ENCODE measurements at places on chromosomes 7 and 10.

DNA sequence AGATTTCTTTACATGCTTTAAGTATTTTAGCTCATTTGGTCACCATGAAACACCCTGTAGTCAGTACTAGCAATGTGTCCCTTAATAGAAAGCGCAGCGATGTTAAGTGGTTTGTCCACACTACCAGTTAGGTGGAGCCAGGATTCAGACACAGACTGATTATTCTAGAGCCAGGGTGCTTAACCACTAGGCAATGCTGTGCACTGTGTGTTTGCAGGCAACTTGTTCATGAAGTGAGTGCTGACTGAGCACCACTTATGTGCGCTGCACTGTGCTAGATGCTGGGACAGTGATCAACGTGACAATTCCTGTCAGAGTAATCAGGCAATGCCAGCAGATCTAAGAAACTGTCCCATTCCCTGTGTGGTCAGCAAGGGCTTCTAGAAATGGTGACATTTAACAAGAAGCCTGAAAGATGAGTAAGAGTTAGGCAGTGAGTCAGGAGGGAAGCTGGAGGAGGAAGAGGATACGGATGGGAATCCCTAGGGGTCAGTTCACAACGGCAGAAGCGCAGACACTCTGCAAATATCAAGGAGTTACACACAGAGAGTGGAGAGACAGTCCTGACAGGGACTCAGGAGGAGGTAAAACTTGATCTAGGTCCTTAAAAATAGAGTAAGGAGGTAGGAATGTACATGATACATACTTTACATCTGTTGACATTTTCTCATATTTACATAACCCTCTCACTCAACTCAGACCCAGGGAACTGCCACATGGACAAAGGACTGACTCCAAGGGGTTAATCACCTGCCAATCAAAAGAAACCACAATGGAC, 69.7 kb upstream of the EGR2 start:
- DNase-seq, result peak; percentile 10

GRCh38 chr7:130113887-130114286, 43.6 kb downstream of the KLHDC10 start:
- DNase-seq, result no peak

DNA sequence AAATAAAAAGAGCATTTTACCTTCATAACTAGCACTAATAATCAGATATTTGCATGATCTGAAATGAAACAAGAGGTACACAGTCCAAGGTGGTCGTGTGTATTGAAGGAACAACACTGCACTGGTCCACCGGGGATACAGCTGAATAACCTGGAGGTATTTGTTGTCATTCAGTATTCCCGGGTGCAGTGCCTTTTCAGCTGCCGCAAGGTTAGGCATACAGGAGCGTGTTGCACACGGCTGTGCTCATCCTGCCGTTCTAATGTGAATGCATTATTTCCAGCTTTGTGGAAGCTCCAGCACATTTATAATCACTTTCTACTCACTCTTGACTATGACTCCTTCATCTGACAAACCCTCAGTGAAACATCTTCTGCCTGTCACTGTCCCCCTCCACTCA, 377.8 kb downstream of the GFRA1 start:
- no peak for DNase-seq

GRCh38 chr10:124074501-124075109, 18.8 kb downstream of the CHST15 start:
- no peak for DNase-seq

DNA sequence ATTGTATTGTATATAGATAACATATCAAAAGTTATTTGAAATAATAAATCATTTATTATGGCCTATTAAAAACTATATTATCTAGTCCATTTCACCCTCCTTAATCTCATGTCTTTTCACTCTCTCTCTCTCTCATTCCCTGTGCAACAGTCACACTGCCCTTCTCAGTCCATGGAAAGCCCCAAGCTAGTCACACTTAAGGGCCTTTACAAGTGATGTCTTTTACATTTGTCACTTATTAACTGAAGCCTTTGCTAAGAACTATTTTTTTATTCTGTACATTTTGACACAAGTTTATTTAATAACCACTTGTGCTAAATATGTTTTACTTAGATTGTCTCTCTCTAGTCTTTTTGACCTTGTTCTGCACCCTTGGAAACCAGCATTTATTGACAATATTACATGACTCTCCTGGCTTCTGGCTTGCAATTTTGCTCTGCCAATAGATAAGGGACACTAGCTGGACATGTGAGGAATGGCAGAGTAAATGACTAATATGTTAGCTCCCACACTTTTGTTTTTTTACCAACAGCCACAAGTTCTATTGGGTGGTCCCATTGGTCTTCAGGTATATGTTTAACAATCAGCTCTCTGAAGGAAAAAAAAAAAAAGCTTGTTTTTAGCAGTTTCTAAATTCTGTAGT, 706.8 kb upstream of the POT1 start:
- DNase-seq, result no peak

- no peak for DNase-seq
These were observed 516.7 kb upstream of the MGMT start for GRCh38 chr10:128950159-128950915.

DNA sequence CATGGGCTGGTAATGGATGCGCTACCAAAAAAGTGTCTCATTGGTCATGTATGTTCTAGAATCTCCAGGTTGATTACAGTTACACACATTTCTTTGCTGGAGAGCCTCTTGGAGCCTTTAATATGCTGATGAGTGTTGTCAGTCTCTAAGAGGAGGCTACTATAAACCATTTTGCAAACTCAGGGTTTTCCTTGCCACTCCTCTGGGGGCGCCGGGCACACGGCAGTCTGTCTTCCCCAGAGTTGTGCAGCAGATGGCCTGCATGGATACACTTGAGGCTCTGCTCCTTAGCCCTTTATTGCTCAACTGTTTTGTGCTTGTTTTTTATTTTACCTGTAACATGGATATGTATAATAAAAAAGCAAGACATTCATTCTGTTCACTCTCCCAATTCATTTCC, 196.5 kb downstream of the ACTR3B start:
- no peak for DNase-seq

DNA sequence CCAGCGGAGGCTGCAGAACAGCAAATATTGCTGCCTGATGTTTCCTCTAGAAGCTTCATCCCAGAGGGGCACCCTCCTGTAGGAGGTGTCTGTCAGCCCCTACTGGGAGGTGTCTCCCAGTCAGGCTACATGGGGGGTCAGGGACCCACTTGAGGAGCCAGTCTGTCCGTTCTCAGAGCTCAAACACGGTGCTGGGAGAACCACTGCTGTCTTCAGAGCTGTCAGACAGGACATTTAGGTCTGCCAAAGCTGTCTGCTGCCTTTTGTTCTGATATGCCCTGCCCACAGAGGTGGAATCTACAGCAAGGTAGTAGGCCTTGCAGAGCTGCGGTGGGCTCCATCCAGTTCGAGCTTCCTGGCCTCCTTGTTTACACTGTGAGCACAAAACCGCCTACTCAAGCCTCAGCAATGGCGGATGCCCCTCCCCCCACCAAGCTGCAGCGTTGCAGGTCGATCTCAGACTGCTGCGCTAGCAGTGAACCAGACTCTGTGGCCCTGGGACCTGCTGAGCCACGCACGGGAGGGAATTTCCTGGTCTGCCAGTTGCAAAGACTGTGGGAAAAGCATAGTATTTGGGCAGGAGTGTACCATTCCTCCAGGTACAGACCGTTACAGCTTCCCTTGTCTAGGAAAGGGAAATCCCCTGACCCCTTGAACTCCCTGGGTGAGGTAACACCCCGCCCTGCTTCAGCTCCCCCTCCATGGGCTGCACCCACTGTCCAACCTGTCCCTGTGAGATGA, 17.7 kb upstream of the MINDY3 start:
- no peak for DNase-seq

- DNase-seq, result no peak
These were observed 13.9 kb upstream of the SH2D4B start for GRCh38 chr10:80523773-80524172.

DNA sequence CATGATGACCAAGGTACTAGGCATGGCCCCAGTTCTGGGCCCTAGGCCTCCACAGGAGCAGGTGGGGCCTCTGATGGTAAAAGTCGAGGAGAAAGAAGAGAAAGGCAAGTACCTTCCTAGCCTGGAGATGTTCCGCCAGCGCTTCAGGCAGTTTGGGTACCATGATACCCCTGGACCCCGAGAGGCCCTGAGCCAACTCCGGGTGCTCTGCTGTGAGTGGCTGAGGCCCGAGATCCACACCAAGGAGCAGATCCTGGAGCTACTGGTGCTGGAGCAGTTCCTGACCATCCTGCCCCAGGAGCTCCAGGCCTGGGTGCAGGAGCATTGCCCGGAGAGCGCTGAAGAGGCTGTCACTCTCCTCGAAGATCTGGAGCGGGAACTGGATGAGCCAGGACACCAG, 7.4 kb downstream of the ZSCAN21 start:
- DNase-seq, result no peak

GRCh38 chr7:131521651-131522163, 34.7 kb downstream of the PODXL start:
- no peak for DNase-seq

DNA sequence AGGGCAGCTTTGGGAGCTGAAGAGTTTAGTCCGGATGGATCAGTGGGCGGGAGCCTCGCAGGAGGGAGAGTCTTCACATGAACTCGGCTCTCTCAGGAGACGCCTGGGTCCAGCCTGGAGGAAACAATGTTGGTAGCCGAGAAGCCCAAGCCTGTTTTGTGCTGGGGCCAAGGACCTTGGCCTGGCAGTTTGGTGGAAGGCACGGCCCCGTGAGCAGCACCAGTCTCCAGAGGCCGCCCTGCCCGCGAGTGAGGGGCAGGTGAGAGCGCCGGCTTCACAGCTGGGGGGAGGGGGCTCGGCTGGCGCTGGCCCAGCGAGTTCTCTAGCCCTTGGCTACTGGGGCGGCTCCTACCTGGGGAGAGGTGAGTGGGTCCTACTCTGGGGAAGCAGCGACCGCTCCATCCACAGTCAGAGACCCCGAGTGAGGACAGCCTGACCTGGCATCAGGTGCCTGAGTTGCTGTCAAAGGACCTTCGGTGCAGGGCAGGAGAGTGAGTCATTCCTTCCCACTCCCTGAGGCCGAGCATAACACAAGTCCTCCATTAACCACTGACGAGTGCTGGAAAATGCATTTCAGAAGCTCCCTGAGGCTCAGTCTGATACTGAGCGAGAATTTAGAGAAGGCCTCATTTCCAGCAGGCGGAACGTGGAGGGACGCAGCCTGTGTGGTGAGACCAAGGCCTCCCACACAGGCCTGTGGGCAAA, 89.3 kb upstream of the DIP2C start:
- DNase-seq, result peak; percentile 15

GRCh38 chr10:43816351-43817321, 168.0 kb upstream of the ZNF32 start:
- peak; percentile 95 for DNase-seq

DNA sequence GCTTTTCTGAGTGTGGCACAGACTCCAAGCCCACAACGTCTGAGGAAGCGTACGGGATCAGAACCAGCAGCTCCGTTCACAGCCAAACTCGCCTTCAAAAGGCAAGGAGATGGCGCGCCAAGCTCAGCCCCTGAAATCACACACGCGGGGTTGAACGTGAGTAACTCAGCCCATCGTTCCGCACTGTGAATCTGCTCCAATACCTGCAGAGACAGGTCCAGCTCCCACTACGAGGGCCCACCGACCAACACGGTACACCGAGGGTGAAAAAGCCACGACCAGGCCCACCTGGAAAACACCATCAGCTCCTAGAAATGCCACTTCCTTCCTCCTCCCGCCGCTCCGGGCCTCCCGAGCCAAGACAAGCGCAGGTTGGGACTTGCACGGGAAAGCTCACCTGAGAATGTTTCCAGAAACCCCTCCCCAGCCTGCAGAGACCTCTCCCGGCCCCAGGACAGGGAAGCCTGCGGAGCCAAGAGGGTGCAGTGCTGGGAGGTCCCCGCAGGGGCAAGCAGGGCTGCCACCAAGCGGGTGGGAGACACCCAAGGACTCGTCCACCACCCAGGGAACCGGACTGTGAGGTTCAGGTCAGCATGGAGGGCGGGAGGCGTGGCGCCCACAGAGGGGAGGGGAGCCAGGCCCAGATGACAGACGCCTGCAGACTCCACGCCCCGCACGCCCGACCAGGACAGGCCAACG, 93.9 kb upstream of the PDGFA start:
- DNase-seq, result no peak

DNA sequence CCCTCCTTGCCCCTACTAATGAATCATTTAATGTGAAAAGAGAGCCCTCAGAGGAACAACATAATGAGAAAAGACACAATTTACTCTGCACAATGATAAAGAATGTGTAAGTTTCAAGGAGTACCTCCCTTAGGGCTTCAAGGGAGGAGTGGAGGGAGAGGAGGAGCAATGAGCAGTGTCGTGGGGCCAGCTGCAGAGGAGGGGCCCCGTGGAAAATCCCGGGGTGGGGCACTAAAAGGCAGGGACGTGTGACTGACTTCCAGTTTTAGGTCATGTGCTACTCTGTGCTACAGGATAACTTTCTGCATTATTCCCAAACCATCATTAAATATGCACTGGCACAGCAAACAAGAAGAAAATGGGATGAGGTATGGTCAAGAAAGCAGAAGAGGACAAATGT, 108.1 kb downstream of the ANLN start:
- no peak for DNase-seq

GRCh38 chr7:79471699-79472098, 18.2 kb upstream of the MAGI2 start:
- no peak for DNase-seq

DNA sequence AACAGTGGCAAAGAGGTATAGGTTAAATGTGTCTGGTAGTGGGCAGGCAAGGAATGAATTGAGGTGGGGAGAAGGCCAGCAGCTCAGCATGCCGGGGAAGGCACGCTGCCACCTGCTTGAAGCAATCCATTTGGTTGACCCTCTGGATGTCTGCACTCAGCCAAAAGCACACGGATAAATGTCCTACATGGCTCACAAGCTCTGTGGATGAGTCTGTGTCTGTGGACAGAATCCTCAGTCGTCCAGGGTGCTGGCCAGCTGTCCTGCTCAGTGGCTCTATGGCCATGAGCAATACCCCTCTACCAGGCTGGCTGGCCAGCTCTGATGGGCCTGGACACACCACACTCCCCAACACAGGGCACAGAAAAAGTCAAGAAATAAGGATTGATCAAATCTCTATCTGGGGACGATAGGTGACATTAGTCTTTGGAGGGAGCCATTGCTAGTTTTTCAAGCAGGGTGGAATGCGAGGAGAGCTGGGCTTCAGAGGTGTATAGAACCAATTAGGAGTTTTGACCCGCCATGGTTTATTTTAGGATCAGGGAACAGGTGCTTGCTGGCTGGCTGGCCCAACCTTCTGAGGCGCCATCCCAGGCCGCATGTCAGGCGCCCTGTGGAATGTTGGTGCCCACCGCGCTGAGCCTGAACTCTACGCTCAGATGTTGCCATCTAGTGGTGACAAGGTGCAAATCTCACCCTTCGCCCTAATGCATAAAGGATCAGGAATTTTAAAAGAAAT, 493.4 kb downstream of the TNS3 start:
- DNase-seq, result peak; percentile 69

DNA sequence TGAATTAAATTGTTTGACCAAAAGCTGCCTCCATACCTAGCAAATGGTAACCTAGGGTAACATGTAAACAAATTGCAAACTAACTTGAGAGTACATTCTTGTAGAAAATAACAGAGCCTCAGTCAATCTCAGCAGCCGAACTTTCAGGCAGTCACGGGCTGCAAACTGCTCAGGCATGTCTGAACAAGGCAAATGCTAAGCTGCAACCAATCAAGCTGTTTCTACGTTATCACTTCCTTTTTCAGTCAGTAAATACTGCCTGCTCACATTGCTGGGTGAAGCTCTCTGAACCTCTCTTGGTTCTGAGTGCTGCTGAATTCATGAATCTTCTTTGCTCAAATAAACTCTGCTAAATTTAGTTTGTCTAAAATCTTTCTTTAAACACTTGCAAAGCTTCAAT, 1212.4 kb downstream of the SORCS1 start:
- DNase-seq, result peak; percentile 37

GRCh38 chr7:28106321-28106829, 74.2 kb downstream of the JAZF1 start:
- DNase-seq, result peak; percentile 68

GRCh38 chr7:115037128-115037802, 115.4 kb downstream of the MDFIC start:
- DNase-seq, result no peak
